Stimulated activated CD4-positive, alpha-beta T cell treated with anti-CD3 and anti-CD28 coated beads, Interleukin-1b, Interleukin-23, amount 100 ng/mL, for 1 hour (primary cell): ENCODE measurements at places on chromosomes 1 and 21.

DNA sequence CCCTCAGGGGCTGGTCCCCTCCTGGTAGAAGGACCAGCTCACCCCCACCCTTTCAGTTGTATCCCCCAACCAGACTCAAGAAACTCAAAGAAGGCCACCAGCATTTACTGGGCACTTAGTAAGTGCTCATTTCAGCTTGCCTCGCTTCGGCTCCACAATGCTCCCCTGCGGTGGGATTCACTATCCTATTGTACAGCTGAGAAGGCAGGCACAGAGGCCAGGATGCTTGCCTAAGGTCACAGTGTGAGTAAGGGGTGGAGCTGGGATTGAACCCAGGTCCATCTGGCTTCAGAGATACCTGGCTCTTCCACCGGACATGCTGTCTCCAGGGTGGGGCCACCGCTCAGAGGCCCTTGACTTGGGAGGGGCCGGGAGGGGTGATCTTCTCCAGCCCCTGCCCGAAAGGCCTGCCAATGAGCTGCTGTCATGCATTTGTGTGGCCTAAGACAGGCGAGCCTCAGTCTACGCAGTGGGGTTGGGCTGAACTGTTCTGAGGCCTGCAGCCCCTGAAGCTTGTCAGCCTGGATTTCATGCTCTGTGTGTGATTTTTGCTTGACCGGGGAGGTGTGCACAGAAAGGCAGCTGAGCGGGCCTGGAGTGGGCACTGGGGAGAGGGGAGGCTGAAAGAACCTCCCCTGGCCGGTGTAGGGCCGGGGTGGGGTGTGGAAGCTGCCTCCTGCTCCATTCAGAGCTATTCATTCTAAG lies 48.1 kb downstream of the DMRTB1 start:
- no peak for DNase-seq

DNA sequence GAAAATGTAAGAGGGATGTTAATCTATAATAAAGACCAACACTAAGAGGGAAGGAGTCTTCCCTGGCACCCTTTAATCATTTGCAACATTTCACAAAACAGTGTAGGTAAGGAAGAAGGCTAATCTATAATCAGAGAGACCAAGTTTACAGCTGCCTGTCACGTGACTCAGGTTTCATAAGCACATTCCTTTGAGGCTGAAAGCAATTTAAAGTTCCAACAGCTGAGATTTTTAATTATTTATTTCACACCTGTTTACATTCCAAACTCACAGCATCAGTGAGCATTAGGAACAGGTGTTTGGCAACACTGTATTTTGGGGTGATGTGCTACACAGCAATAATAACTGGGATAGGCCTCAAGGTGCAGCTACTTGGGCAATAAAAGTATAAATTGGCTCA lies 75.7 kb upstream of the PGBD5 start:
- no peak for DNase-seq

DNA sequence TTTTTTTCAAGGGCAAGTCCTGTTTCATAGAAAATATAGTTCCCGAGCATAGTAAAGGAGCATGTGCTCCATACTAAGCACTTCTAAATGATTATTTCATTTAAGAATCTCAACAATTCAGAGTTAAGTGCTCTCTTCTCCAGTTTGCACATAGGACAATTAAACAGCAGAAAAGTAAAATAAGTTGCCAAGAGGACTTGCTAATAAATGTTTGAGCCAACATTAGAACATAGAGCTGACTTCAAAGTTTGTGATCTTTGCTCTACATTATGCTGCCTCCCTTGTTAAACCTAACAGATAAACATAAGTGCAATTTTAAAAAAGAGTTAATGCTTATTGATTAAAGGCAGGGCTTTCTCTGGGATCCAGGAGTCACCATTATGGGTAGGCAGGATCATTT lies 23.8 kb upstream of the RAP1A start:
- DNase-seq: no peak

DNA sequence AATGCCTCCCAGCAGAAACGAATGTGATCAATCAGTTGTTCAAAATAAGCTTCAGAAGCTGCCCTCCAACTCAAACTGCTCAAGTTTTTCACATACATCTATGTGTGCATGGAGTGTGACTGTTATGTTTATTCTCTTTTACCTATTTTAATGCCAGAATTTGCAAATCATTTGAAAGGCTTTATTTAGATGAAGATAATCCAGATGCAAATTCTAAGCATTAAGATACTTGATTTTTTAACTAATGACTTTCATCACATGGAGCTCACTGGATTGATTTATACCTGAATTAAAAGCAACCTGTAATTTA lies 69.5 kb downstream of the PLD5 start:
- no peak for DNase-seq

GRCh38 chr1:74205266-74205665 lies 7.2 kb downstream of the FPGT start:
- no peak for DNase-seq

GRCh38 chr1:153506831-153507413 lies 28.9 kb downstream of the S100A6 start:
- DNase-seq: no peak
